Suppressor macrophage treated with lipopolysaccharide for 1 hour (primary cell): ENCODE measurements at places on chromosomes 3 and 15.

DNA sequence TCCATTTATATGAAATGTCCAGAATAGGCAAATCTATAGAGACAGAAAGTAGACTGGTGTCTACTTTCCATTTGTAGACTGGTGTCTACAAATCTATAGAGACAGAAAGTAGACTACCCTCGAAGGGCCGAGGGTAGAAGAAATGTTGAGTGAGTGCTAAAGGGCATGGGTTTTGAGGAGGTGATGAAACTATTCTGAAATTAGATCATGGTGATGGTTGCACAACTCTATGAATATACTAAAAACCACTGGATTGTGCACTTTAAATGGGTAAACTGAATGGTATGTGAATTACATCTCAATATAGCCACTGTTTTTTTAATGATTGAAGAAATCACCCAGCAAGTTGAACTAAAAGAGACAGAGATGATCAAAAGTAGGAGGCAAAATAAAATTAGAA lies 27.9 kb downstream of the TP53BP1 start:
- DNase-seq: peak; percentile 76

DNA sequence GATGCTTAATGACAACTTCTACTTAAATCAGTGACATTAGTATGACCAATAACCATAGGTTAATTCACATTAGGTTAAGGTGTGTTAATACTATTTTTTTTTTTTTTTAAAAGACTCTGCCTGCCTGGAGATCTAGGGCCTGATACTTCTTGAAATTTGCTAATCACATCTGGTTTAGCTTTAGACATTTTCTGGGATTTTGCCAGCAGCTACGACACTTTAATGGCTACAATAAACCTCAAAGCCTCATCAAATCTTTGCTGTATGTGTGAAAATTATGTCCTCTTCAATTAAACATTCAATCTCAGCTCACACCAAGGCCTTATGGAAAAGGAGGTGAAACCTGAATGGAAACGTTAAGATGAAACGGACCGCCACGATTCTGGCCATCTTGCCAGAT lies 167.9 kb downstream of the GREM1 start:
- DNase-seq: no peak

DNA sequence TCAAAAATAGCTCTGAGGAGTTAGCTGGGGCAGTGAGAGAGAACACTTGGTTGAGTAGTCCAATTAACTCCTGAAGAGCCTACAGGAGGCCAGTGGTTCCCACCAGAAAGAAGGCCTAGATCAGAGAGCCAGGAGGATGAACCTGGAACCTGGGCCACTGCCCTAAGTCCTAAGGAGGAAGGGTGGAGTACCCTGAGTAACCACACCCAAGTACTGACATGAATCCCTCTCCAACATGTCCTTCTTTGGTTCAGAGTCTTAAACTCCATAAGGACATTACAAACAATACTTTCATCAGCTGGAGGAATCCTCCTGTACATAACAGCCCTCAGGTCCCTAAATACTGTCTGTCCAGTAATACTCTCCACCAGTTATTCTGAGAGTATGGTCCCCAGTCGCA lies 25.6 kb upstream of the C3orf62 start:
- no peak for DNase-seq

DNA sequence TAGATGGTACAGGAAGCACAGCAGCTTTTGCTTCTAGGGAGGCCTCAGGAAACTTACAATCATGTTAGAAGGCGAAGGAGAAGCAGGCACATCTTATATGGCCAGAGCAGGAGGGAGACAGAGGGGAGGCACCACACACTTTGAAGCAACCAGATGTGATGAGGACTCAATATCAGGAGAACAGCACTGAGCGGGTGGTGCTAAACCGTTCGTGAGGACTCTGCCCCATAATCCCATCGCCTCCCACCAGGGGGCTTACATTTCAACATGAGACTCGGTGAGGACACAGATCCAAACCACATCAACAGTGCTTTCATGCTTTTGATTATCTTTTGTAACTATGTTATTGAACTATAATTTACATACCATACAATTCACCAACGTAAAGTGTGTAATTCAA lies 7.6 kb upstream of the TMEM44 start:
- no peak for DNase-seq

GRCh38 chr15:61449186-61449702 lies 220.1 kb upstream of the RORA start:
- no peak for DNase-seq

GRCh38 chr3:100761211-100761942 lies 52.1 kb downstream of the TFG start:
- DNase-seq: no peak

DNA sequence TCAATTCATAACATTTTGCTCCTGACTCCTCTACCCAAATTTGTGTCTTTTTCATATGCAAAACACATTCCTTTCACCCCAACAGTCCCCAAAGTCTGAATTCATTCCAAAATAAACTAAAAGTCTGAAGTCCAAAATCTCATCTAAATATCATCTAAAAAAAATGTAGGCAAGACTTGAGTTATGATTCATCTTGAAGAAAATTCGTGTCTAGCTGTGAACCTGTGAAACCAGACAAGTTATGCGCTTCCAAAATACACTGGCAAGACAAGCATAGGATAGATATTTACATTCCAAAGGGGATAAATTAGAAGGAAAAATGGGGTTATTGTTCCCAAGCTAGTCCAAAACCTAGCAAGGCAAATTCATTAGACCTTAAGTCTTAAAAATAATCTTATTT lies 1302.0 kb upstream of the GBE1 start:
- DNase-seq: no peak

DNA sequence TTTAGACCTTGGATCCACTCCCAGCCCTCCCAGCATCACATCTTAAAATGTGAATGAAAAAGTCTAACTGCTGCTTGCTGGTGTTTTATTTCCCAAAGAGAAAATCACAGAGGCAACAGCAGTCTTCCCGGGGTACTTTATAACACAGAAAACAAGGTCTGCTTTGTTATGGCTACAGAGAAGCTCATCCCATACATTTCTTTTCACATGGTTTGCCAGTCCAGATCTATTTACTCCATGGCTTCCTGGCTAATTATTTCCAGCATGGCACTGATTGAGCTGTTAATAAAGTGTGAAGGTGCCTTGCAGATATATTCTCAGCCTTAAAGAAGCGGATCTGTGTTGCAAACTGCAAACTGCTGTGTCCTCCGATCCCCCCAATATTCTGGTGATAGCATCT lies 466.1 kb upstream of the CFAP20DC start:
- DNase-seq: no peak

- DNase-seq: no peak
Measured at GRCh38 chr15:48089702-48090101, 31.1 kb upstream of the SLC24A5 start.

DNA sequence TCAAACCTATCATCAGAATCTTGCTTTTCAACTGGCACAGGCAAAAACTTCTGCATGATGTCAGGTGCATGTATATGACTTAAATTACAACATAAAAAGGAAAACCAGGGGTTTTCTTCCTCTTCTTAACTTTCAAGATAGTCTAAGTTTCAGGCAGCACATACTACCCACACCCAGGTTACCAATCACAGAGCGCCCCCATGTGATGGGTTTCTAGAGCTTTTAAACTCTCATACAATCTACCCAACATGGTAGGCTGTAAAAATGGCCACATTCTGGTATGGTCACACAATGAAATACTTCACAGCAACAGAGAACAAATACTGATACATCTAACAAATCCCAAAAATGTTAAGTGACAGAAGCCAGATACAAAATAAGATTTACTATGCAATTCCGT lies 7.4 kb downstream of the MESD start:
- no peak for DNase-seq

DNA sequence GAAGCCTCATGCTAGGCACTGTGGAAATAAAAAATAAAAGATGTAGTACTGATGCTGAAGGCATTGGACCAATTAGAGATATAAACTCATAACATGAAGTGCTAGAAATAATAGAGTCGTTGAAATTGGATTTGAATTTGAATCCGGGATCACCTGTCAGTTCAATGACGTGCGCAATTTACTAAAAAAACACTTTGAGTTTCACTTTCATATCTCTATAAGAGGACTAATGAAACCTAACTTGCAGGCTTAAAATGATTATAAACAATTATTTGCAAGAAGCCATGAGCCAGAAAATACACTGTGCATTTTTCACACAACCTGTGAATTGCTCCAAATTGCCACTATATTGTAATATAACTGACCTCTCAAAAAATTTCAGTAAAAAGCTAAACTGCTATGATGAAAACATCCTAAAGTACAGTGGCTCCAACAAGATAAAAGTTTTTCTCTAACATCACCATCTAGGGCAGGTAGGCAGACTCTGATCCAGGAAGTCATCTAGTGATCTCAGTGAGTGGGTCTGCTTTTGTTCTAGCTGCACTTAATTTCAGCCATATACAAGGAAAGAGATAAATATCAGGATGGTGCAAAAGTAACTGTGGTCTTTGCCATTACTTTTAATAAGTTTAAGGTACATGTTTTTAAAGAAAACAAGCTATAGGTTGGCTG lies 440.2 kb downstream of the CNTN6 start:
- DNase-seq: no peak

- no peak for DNase-seq
Measured at GRCh38 chr3:118948146-118948545, 86.5 kb downstream of the IGSF11 start.

DNA sequence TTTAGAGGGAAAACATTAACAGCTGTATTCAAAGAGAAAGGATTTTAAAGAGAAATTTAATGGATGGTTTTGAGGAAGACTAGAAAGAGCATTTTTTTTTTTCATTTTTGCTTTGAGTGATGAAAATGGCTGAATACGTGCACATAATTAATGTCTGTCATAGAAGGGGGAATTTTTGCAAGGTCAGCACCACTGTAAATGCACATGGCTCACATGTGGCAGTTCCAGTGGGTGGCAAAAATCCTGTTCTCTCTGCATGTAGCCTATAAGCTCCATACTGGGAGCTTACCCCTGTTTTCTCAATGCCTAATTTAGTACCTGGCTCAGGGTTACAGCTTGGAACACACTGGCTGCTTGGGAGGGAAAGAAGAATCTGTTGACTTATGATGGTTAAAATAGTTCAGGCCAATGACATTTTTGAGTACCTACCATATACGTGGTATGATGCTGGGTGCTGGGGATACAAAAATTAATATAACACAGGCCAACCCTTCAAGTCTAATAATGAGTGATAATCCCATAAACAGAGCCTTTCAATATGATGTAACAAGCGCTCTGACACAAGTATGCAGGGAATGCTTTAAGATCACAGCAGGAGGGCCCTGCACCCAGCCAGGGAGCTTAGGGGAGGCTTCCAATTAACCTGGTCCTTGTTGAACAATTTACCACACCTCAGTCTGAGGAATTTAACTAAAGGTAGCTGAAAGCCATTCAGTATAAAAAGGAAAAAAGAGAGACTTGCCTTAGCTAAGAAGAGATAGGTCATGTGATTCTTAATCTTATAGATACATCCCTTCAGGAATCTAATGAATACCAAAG lies 33.0 kb downstream of the HSPBAP1 start:
- no peak for DNase-seq

DNA sequence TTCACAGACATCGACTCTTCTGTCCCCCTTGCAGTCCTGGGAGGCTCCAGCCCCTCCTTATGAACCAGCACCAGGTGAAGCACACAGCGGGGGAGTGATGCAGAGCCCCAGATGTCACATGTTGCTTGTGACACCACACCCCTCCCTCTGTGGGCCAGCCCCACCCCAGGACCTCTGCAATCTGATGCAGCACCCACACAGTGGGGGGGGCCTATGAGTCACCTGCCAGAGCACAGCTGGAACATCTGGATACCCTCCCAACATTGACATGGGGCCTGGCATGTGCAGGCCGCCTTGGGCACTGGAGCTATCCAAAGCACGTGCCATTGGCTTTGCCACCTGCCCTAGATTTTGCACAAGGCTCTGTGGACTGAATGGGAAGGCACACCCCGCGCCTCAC lies 70.5 kb downstream of the FEM1B start:
- DNase-seq: no peak

- DNase-seq: no peak
Measured at GRCh38 chr3:1216856-1217255, 124.0 kb downstream of the CNTN6 start.

- no peak for DNase-seq
Measured at GRCh38 chr3:46712191-46713049, 5.2 kb downstream of the PRSS50 start.

GRCh38 chr3:186421946-186422345 lies 59.9 kb upstream of the DGKG start:
- no peak for DNase-seq

GRCh38 chr15:83012076-83012426 lies 612 bp upstream of the C15orf40 start:
- no peak for DNase-seq

DNA sequence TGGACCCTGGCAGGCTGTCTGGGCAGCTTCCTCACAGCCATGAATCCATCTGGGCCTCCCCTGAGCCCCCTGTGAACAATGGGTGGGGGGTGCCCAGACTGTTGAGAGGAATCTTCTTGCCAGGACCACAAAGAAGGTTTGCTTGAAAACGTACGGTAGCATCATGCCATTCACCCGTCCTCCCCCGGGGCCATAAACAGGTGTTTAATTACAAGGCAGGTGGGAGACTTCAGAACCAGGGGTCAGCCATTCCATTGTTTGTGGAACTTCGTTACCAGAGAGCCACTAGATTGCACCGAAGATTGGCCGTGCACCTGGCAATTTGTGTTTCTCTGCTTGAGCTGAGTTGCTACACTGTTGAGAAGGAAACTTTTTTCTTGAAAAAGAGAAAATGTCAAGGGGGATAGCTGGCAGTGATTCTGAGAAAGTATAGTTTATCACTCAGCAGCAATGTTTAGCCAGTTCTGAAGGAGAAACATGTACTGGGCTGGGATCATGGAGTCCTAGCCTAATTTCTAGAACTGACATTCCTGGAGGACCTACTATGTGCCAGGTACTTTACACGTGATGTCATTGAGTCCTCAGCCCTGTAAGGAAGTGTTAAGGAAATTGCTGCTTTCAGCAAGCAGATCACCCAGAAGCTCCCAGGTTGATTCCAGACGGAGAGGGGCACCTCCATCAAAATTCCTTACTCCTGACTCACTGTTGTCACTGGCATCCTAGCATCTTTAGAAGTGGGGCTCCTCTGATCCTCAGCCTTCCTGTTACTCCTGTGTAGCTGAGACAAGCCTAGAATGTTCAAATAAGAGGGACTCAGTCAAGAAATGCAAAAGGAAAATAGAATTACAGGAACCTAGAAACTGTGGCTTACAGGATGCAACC lies 103.8 kb upstream of the UBE2E1 start:
- DNase-seq: no peak

GRCh38 chr15:45101749-45102148 lies 12.2 kb downstream of the DUOX2 start:
- no peak for DNase-seq

DNA sequence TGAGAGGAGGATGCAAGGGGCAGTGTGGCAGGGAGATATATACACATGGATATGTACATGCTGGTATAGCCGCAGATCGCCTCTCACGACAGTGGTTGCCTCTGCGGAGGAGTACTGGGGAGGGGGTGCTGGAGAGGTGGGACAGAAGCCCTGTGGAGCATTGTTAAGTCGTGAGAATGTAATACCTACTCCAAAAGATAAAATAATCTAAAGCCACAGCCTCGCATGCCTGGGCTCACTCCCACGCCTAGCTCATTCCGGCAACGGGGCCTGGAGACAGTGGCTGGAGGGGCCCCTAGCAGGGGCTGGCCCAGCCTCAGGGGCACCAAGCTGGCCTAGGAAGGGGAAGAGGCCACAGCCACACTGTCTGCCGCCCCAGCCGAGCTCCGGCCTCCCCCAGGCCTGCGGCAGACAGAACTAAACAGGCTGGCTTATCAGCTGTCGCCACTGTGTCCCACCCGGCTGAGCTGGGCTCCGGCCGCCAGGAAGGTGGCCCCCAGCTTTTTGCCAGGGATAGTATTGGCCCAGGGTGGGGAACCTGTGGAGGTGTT lies 65.1 kb upstream of the LCTL start:
- DNase-seq: no peak
